ENCODE measurements at places on chromosomes 12 and 14.

DNA sequence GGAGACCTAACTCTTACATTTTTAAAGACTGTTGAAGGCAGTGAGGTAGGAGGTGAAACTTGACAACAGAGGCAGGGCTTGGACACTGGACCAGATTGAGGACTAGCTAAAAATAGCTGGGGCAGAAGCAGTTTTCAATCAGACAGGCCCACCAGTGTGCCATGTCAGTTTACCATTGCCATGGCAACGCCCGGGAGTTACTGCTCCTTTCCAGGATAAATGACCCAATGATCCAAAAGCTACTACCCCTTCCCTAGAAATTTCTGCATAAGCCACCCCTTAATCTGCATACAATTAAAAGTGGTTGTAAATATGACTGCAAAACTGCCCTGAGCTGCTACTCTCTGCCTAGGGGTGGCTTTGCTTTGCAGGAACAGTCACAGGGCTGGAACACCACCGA lies 53.2 kb upstream of the PKP2 start:
- H3K27me3 ChIP-seq = no peaks in the 10 kb centered on the region
- no peak overlapping the region for H3K27ac ChIP-seq
- peaks cover 2% of the 10 kb centered on the region for H3K36me3 ChIP-seq
- H3K4me1 ChIP-seq = no peaks in the 10 kb centered on the region
- DNase-seq = no peak

- no peaks in the 10 kb centered on the region for H3K4me1 ChIP-seq
- H3K36me3 ChIP-seq = peaks cover 11% of the 10 kb centered on the region
- no peak overlapping the region for H3K27ac ChIP-seq
- H3K27me3 ChIP-seq = no peaks in the 10 kb centered on the region
- DNase-seq = no peak
Measured at GRCh38 chr12:49231878-49232655, 32.8 kb upstream of the TUBA1C start.

- DNase-seq = no peak
- H3K4me3 ChIP-seq = no peak overlapping the region
- no peaks in the 10 kb centered on the region for H3K36me3 ChIP-seq
- H3K27me3 ChIP-seq = peaks cover 6% of the 10 kb centered on the region
- H3K27ac ChIP-seq = peak overlapping the region; percentile 17
- no peaks in the 10 kb centered on the region for H3K4me1 ChIP-seq
Measured at GRCh38 chr12:63037746-63038712, 103.1 kb upstream of the PPM1H start.

- H3K27ac ChIP-seq = no peak overlapping the region
- no peaks in the 10 kb centered on the region for H3K27me3 ChIP-seq
- no peak overlapping the region for H3K4me3 ChIP-seq
- peak; percentile 27 for DNase-seq
Measured at GRCh38 chr14:51828017-51828797, 32.2 kb upstream of the GNG2 start.

DNA sequence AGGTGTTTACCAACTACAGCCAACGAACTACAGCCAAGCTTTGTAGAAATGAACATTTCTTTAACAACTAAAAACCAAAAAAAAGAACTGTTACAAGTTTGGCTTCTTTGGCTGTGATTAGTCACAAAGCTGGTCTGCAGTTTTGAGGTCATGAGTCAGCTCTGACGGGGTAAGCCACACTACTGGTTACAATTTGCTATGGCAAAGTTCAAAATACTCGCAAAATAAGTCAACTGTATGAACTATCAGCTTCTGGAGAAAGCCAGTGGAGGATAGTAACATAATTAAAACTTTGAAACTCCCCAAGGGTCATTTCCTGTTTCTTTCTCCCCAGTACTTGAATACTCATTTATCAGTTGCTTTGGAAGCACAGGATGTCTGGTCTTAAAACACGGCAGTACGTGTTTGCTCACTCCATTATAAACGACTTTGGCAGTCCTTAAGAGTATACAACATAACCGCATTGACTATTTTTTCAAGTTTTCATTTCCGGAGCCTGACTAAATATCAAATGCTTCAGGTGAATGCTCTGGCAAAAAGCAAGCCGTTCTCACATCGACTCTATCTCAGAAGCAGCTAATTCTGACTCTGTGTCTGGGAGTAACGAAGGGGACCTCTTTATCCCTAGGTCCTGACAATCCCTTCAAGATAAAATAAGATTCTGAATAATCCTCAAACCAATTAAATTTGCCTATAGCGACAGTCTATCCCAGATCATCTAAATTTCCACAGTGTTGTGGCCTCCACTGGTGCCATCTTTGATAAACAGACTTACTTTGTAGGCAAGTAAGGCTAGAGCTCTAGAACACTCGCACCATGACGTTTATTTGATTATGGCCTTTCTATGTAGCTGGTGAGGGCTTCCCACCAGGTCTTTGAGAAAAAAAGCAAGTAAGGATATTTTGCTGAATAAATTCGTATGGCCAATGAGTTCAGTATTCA lies 10.6 kb downstream of the PHLDA1 start:
- peak overlapping the region; percentile 97 for H3K27ac ChIP-seq
- no peak for DNase-seq
- peaks cover 11% of the 10 kb centered on the region for H3K36me3 ChIP-seq
- H3K4me1 ChIP-seq = peaks cover 29% of the 10 kb centered on the region

DNA sequence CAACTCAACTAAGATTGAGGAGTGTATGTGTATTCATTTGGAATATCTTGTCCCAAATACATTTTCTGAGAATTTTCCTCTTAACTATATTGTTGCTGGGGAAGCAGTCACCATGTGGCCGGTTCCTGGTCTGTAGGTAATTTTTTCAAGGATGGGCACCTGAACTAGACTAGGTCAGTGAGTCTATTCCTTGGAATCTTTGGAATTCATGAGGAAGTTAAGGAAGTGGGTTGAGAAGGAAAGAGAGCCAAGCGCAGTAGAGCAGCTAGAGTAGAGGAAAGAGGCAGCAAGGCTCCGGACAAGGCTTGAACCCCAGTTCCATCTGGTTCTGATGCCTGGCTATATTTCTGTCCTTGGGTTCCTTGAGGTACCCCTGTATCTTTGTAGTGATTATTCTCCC lies 183.7 kb downstream of the DACT1 start:
- no peak overlapping the region for H3K27ac ChIP-seq
- H3K36me3 ChIP-seq = peaks cover 1% of the 10 kb centered on the region
- no peak overlapping the region for H3K4me3 ChIP-seq
- H3K4me1 ChIP-seq = no peaks in the 10 kb centered on the region

GRCh38 chr14:28254768-28255167 lies 511.8 kb upstream of the FOXG1 start:
- H3K36me3 ChIP-seq = no peaks in the 10 kb centered on the region
- H3K4me1 ChIP-seq = no peaks in the 10 kb centered on the region
- H3K4me3 ChIP-seq = no peak overlapping the region
- no peak overlapping the region for H3K27ac ChIP-seq
- no peaks in the 10 kb centered on the region for H3K27me3 ChIP-seq

DNA sequence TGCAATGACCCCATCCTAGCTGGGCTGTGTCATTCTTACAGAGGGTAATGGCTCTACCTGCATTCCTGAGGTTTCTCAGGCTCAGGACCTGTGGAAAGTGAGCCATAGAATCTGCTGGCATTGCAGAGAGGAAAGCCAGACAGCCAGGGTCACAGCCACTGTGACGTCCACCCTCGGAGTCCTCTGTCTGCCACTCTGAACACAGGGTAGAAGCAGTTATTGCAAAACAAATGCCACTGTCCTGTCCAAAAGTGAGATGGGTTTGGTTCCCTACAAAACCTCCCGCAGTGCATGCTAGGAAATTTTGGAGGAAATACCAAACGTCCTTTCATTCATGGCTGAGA lies 37.8 kb downstream of the TNFAIP2 start:
- H3K27ac ChIP-seq = no peak overlapping the region
- DNase-seq = no peak
- peaks cover 3% of the 10 kb centered on the region for H3K27me3 ChIP-seq
- no peak overlapping the region for H3K4me3 ChIP-seq

GRCh38 chr14:20681348-20682126 lies 2.8 kb upstream of the RNASE4 start:
- DNase-seq = peak; percentile 92
- no peak overlapping the region for H3K4me3 ChIP-seq
- no peak overlapping the region for H3K27ac ChIP-seq
- no peaks in the 10 kb centered on the region for H3K36me3 ChIP-seq
- H3K27me3 ChIP-seq = no peaks in the 10 kb centered on the region

DNA sequence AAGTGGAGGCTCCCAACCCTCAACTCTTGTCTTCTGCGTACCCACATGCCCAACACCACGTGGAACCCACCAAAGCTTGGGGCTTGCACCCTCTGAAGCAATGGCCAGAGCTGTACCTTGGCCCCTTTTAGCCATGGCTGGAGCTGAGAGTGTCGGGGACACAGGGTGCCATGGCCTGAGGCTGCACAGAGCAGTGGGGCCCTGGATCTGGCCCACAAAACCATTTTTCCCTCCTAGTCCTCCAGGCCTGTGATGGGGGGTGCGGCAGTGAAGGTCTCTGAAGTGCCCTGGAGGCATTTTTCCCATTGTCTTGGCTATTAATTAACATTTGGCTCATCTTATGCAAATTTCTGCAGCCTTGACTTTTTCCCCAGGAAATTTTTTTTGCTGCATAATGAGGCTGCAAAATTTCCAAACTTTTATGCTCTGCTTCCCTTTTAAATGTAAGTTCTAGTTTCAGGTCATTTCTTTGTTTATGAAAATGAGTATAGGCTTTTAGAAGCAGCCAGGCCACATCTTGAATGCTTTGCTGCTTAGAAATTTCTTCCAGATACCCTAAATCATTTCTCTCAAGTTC lies 18.7 kb upstream of the ASPG start:
- no peak overlapping the region for H3K4me3 ChIP-seq
- peaks cover 84% of the 10 kb centered on the region for H3K27me3 ChIP-seq
- H3K36me3 ChIP-seq = no peaks in the 10 kb centered on the region
- no peaks in the 10 kb centered on the region for H3K4me1 ChIP-seq

DNA sequence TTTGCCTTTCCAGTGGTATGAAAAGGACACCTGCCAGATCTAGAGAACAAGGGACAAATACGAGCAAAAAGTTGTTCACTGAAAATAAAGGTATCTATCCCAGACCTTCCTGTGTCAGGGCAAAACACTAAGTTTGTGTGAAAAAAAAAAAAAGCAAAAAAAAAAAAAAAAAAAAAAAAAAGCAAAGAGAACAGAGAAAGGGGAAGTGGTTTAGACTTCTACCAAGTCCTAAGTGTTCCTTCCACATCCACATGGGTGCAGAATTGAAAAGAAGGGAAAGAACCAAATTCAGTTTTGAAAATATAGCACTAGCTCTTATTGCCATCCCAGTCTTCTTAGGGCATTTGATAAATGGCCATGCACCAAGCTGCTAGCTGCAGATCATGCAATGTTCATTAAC lies 41.7 kb downstream of the ZCRB1 start:
- peaks cover 4% of the 10 kb centered on the region for H3K4me1 ChIP-seq
- no peak overlapping the region for H3K27ac ChIP-seq
- peaks cover 1% of the 10 kb centered on the region for H3K36me3 ChIP-seq
- no peak overlapping the region for H3K4me3 ChIP-seq

- no peak overlapping the region for H3K4me3 ChIP-seq
- no peak for DNase-seq
Measured at GRCh38 chr14:102957222-102957621, 34.8 kb downstream of the AMN start.

- no peak for DNase-seq
- no peak overlapping the region for H3K4me3 ChIP-seq
- no peaks in the 10 kb centered on the region for H3K27me3 ChIP-seq
- no peaks in the 10 kb centered on the region for H3K36me3 ChIP-seq
- no peaks in the 10 kb centered on the region for H3K4me1 ChIP-seq
- H3K27ac ChIP-seq = no peak overlapping the region
Measured at GRCh38 chr14:54197369-54197768, 199.4 kb upstream of the CDKN3 start.

DNA sequence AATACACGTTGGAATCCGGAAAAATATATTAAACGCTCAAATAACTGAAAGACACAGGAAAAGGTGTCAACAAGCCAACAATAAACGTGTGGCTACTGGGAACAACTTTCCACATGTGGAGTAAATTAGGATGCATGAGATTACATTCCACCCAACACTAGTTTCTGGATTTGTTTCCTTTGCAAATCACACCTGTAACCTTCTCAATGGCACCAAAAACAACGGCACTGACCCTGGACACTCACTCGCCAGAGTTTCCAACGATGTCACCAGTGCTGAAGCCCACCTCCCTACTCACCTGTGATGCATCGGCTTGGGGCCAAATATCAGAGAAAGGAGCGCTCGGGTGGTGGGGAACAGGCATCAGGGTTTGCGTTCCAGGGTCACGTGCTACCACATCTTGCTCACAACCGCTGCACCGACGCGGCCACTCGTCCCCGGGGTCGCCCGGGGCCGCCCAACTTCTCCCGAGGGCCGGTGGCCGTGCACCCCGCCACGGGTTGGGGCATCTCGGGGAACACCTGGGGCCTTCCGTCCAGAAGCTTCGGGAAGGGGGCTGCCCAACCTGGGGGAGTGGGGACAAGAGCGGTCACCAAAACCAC lies 629 bp downstream of the PRDM4 start:
- H3K27ac ChIP-seq = peak overlapping the region; percentile 75
- DNase-seq = peak; percentile 27
- no peaks in the 10 kb centered on the region for H3K27me3 ChIP-seq
- peaks cover 20% of the 10 kb centered on the region for H3K36me3 ChIP-seq
- peaks cover 31% of the 10 kb centered on the region for H3K4me1 ChIP-seq

- no peaks in the 10 kb centered on the region for H3K36me3 ChIP-seq
- no peak for DNase-seq
- H3K27ac ChIP-seq = no peak overlapping the region
Measured at GRCh38 chr12:75708802-75709201, 197.4 kb upstream of the KRR1 start.

DNA sequence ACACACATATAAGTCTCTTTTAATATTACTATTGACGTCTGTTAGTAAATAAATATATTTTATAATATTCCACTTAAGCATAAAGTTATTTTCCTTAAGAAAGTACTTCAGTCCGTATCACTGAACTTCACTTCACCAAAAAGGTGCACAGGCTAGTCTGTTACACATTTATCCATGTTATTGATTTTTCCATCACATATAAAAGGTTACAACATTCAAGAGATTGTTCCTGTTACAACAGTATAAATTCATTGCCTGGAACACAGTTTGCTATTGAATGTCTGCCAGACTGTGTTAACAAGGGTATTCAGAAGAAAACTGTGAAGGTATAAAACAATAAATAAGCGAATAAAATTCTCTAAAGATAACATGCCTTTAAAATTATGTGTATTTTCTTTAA lies 175.9 kb downstream of the NTS start:
- H3K4me3 ChIP-seq = no peak overlapping the region
- no peak for DNase-seq
- no peaks in the 10 kb centered on the region for H3K27me3 ChIP-seq
- no peaks in the 10 kb centered on the region for H3K36me3 ChIP-seq

All from central memory CD8-positive, alpha-beta T cell (primary cell).